ENCODE measurements at places on chromosomes 16 and 17.

DNA sequence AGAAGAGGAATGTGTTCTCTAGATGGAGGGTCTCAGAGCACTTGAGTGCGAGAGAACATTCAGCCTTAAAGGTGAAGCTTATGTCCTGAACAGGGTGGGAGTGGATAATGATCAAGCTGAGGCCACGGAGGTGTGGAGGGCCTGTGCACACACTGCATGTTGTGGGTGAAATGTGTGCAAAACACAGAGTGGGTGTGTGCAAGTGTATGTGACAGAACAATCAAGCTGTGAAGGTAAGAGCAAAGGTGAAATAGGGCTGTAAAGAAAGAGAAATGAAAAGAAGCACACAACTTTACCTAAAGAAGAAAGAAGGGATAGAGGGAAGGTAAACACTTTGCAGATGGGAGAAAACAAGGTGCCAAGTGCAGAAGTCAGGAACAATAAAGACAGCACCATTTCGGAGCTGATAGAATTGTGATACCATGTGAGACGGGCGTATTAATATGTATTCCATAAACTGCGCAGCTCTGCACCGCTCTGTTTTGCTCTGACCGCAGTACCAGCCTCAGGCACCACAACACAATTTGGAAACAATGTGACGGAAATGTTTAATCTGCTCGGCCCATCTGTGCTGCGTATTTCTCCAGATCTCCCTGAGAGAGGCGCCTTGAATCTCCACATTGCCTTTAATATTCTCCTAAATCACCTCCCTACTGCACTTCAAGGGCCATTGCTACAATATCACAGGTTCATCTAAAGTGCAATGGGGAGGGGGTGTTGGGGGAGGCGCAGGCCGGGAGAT is 40.6 kb downstream of the SNX11 start:
- DNase-seq = no peak

GRCh38 chr17:70989280-70989679 is 819.9 kb downstream of the KCNJ2 start:
- DNase-seq = no peak

GRCh38 chr17:76805319-76805718 is 62.9 kb upstream of the MGAT5B start:
- no peak for DNase-seq

DNA sequence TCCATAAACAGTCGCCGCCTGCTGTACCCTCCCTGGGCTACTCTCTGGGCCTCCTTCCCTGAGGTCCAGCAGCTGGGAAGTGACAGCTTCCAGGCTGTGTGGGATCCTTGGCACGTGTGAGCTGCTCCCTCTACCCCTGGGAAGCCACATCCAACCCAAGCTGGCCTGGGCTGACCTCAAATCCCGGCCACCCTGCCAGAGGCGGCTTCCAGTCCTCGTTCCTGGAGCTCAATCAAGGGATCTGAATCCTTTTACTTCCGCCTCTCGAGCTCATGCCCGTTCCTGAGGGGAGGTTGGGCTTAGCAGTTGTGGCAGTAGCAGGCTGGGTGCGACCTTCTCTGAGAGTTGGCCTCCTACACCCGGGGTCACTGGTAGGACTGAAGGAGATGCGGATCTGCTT is 82.5 kb downstream of the NETO2 start:
- no peak for DNase-seq

DNA sequence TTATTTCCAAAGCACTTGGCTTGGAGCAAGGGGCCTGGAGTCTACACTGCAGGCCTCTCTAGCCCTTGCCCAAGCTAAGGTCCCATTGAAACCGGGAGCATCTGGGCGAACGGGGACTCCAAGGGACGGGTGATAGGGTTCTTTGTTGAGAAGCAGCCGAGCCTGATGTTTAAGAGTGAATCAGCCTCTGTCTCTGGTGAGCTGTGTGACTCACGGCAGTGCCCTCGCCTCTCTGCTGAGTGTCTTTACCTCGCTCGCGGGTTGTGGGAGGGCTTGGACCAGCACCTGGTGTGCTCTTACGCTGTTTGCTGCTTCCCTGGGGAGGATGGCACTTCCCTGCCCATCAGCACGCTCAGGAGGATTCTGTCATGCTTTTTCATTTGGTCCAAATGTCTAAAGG is 1.3 kb downstream of the HGS start:
- DNase-seq = no peak

GRCh38 chr17:76356803-76357456 is 3.2 kb upstream of the PRPSAP1 start:
- no peak for DNase-seq

DNA sequence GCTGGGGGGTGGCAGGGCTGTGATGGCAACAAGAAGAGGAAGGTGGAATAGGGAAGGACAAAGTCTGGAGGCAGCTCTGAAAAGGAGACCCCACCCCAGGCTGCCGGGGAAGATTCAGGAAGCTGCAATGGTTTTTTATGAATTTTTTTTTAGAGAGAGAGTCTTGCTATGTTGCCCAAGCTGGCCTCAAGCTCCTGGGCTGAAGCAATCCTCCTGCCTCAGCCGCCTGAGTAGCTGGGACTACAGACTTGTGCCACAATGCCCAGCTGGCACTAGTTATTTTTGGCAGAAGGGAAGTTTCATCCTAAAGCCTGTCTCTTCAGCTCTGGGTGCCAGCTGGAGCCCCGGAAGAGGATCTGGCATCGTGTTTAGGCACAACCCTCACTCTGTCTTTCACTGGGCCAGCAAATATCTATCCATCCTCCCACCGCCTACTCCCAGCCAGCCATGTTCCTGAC is 1.3 kb upstream of the CES3 start:
- no peak for DNase-seq

DNA sequence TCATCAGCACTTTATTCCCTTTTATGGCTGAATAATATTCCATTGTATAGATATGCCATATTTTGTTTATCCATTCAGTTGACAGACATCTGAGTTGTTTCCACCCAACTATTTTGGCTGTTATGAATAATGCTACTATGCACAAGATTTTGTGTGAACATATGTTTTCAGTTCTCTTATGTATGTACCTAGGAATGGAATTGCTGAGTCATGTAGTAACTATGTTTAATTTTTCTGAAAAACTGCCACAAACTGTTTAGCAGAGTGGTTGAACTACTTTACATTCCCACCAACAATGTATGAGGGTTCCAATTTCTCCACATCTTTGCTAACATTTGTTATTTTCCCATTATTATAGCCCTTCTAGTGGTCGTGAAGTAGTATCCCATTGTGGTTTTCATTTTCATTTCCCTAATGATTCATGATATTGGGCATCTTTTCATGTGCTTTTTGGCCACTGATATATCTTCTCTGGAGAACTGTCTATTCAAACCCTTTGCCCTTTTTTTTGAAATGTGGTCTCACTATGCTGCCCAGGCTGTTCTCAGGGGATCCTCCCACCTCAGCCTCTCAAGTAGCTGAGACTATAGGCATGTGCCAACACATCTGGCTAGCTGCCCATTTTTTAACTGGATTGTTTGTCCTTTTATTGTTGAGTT is 26.3 kb downstream of the SMURF2 start:
- DNase-seq = no peak

DNA sequence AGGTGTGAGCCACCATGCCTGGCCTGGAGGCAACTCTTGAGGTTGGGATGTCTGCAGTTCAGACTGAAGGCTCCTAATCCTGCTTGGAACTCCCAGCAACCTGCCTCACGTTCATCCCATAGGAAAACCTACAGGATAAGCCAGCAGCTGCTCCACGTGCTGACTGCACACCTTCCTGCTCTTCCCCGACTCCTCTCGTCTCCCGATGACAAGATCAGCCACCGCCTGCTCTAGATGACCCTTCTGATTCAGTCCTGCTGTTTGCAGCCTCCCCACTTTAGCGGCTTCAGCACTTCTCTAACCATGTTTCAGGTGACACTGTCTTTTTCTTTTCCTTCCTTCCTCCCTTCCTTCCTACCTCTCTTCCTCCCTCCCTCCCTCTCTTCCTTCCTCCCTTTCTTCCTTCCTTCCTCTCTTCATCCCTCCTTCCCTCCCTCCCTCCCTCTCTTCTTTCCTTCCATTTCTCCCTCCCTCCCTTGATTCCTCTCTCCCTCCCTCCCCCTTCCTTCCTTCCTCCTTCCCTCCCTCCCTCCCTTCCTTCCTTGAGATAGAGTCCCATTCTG is 61.8 kb downstream of the EMP2 start:
- no peak for DNase-seq

DNA sequence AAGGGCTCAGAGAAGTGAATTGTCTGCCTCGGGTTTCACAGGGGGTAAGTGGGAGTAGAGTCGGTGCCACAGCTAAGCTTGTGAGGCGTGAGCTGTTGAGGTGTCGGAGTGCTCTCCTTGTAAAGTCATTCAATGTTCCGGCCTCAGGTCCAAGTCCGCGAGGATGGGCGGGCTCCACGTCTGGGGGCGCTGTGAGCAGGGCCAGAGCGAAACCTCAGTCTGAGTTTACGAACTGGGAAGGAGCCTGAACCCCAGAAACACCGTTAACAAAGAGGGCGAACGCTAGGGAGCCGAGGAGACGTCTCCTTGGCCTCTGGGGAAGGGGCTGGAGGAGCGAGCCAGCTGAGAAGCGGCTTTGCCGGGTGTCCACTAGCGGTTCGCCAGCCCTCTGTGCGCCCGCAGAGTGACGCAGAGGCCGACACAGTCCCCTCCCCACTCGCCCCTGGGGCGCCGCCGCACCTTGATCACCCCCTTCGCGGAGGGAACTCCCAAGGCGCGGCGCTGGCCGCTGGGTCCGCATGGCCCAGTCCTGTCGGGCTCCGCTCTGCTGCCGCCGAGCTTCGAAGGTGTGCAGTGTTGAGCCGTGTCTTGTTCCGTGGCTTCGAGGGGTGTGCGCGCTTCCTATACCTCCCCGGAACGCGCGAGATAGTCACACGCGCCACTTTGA is 4.9 kb downstream of the IRX3 start:
- DNase-seq = no peak

DNA sequence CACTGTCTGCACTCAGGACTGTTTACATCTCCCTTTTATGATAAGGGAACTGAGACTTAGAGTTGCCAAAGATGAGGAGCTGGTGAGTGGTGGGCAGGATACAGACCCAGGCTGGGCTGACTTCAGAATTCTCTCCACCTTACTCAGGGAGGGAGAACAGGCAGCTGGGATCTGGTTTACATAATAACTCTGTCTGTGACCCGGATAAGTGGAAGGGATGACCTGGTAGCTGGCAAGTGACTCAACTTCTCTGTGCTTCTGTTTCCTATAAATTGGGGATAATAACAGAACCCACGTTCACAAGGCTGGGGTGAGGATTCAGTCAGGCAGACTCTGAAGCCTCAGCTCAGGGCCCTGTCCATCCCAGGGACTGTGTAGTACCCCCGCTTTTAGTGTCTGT is 2.6 kb downstream of the SNX20 start:
- DNase-seq = no peak

DNA sequence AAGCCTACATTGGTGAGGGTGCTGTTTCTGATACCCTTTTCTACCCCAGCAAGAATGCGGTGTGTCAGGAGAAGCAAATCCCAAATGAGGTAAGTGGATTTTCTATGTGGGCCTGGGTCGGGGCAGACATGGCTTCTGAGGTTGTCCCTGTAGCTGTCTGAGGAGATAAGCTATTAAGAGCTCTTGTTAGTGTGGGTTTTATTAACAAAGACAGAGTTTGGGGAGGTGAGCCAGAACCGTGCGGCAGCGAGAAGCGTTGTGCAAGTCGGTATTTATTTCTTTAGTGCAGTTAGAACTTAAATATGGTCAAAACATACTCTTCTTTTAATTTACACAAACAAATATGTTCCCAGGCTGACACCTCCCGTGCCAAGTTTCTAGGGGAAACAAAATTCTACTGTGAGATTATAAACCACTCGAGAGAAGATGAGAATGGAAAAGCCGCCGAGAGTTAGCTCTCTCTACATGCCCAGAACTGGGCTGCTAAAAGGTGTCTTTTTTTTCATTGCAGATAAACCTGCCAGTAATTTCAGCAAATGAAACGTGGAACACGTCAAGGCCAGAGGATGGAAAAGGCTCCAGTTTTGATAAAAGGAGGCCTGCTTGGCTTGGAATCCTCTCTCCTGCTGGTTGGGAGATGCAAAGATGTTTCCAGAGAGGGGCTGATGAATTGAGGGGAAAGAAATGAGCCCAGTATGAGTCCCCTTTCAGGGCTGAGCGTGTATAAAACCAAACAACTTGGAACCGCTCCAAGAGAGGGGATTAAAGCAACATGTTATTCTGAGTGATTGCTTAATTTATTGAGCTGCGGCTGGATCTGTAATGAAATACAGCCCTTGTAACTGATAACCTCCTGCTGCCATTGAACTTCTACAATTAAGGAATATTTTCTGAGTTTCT is 254.6 kb downstream of the MRTFB start:
- no peak for DNase-seq

DNA sequence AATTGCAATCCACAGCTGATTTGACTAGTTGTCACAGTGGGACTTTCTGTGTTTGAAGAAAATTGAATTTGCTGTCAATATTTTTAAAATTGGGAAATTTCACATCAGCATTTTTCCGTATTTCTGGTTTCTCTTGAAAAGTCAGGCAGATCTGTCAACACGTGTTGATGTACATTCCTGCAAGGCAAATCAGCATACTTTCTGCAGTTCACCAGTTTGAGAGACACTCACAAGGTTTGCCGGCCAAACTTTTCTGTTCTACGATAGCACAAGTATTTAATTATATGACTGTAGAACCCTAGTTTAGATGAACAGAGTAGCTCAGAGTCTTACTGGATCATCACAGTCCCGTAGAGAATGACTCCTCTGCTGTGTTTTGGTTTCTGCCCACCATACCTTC is 102.0 kb downstream of the ADAMTS18 start:
- DNase-seq = no peak

DNA sequence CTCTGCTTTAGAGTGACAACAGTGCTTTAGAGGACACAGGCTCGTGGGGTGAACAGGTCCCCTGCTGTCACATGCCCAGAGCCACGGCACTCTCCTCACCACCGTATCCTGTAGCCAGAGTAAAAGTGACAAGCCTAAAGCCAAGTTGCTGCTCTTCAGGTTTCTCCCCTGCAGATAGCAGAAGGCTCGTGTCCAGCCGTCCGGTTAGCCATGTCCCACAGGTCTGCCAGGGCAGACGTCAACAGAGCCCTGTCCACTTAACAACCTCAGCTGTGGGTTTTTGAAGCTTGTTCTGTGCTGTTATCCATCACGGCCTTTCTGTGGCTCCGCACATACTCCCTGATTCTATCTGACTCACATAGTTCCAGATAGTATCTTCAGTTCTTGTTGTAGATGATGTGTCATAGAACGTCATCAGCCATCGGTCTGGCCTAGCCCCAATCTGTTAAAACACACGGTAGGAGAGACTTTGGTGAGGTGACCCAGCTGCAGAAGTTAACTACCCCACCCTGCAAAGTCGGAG is 100.7 kb downstream of the SOCS1 start:
- DNase-seq = no peak
